ENCODE measurements at places on chromosomes 1 and 21.

DNA sequence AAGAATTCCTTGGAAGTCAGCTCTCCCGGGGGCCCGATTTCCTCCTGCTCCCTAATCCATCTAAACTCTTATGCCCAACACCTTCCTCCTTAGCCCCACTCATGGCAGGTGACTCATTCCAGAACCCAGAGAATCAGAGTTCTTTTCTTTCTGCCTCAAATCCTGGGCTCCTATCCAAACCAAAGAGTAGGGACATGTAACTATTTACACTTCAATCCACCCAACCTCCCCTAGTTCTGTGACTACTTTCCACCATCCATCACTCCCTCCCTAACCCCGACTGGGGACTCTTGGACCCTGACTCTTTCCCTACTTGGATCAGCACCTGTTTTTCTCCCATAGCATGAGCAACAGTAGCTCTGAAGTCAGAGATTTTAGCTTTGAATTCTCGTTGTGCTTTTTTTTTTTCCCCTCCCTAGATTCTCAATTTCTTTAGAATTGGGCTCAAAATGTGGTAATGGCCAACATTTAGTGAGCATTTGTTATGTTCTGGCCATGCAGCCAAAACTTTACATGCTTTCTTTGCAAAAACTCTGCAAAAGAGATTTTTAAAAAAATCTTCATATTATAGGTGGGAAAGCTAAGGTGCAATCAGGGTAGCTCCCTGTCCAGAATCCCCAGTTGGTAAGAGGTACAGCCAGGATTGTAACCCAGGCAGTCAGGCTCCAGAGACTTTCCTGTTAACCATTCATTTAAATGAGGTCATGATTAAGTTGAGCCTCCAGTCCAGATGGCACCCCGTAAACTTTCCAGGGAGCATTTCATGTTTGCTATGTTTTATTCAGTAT is 7.5 kb upstream of the CYP4A11 start:
- DNase-seq, result no peak

GRCh38 chr1:18204575-18204974 is 97.0 kb downstream of the IGSF21 start:
- DNase-seq, result no peak

- no peak for DNase-seq
Observed at GRCh38 chr1:51329443-51330325, 678 bp downstream of the TTC39A start.

- DNase-seq, result no peak
Observed at GRCh38 chr1:159945483-159946241, at the start of gene IGSF9. Gene IGSF9 (minus strand): TSS chr1:159945613. CDS start chr1:159943454, 2,159 bp downstream.
